ENCODE measurements at places on chromosomes 2 and 18.

DNA sequence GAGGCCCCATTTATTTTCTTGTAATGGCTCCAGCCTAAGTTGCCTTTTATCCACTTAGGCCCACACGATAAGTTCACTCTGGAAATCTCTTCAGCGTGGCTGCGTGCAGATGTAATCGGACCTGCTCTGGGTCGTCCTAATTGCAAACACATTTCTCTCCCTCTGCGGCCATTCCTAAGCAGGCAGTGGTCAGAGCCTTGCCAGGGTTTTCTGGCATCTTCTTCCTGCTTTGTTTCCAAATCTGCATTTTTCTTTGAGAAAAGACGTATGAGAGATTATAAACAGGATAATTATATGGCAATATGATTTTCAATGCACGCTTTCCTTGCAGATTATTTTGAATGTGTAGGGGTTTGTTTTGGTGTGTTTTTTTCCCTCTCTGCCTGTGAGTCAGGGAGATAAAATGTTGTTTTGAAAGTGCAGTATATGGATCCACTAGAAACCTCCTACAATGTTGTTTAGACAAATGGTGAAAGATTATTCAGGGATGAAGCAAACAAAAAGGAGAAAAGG is 239.4 kb upstream of the TANK start:
- DNase-seq, result no peak

DNA sequence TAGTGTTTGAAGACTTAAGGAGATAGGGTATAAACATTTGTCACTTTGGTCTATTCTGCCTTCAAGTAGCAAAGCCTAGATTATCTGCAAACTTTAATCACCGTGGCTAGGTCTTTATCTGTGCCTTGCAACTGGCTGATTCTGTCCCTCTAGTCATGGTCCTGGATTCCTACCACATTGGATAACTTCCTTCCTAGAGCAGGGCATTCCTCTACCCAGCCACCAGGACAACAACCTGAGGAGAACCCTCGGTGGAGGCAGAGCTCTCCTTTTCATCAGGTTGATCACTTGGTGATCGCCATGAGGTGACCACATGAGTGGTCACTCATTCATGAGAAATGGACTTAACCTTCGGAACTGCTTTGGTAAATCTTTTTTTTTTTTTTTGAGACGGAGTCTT is 25.3 kb upstream of the PTPRM start:
- no peak for DNase-seq

- DNase-seq, result no peak
Observed at GRCh38 chr2:151097128-151097527, 164.5 kb downstream of the RBM43 start.

DNA sequence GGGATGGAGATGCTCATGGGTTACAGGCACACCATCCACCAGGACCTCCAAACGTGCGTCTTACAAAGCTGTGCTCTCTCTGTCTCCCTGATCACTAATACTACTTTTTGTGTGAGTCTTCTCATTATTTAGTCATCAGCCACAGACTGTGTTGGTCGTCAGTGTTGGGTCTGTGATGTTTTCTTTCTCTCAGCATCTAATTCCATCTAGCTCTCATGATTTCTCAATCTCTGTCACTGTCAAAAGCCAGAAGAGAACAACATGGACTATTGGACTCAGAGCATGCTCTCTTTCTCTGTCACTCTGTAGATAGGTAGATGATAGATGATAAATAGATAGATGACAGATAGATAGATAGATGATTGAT is 6.0 kb upstream of the ARL4C start:
- no peak for DNase-seq

DNA sequence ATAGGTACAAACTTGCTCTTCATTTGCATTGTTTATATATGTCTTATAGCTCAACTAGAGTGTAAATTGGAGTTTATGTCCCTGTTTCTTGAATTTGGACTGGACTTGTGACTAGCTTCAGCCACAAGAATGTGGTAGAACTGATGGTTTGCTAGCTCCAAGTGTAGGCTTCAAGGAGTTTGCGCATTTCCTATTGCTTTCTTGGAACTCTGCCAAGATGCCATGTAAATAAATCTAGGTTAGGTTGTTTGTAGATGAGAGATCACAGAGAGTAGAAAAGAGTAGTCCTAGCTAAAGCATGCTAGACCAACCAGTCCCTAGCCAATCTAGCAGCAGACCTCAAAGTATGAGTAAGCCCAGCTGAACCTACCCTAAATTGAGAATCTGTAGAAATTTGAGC is 183.0 kb upstream of the CYP26B1 start:
- DNase-seq, result no peak
